ENCODE measurements at places on chromosomes 6 and 20.

DNA sequence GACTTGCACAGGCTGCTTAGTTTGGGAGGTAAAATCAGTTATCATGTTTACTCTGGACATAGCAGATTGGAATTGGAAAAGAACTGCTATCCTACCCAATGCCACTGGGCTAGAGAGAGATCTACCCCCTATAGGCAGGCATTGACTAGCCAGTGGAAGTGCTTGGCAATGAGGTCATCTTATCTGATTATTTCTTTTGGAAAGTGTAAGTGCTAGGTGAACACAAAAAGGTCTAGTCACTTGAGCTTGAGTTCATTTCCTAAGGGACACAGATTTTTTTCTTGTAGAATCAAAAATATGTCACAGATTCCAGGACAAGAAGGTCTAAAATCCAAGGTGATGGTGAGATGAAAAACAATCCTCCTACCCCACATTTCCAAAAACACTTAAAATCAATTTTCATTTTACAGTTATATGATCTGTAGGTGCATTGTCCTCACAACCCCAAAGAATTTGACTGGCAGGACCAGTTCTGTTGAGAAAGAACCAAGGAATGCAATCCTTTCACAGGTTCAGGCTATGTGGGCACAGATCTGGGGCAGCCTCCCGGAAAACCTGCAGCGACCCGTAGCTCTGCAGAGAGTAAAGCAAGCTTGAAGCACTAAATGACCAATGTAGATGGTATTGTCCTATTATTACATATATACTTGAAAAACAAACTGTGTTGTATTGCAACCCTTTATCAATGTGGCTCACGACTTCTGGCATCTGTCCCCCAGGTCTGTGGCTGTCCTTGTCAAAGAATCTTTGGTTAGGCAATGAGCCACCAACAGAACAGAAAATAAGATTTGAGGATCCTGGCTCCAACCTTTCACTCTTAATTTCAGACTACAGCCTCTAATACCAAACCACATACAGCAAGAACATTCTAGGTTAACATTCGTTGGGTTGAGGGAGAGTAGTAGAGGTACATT lies 67.3 kb upstream of the ADTRP start:
- no peak for DNase-seq

DNA sequence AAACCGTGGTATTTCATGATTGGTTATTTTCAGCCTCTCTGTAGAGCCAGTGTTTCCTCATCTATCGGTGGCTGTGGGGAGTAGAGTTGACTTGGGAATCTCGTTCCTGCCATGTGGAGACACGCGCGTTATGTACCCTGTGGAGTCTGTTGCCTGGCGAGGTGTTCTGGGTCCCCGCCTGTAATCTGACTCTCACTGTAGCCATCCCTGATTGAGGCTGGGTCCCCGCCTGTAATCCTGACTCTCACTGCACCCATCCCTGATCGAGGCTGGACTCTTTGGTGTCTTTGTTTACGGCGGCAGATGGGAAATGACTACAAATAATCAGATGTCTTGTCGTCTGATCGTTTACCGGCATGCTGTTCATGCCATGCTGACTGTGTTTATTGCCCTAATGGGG lies 153.9 kb downstream of the DTNBP1 start:
- no peak for DNase-seq

- no peak for DNase-seq
Measured at GRCh38 chr6:99119109-99120031, 171.6 kb upstream of the FBXL4 start.

DNA sequence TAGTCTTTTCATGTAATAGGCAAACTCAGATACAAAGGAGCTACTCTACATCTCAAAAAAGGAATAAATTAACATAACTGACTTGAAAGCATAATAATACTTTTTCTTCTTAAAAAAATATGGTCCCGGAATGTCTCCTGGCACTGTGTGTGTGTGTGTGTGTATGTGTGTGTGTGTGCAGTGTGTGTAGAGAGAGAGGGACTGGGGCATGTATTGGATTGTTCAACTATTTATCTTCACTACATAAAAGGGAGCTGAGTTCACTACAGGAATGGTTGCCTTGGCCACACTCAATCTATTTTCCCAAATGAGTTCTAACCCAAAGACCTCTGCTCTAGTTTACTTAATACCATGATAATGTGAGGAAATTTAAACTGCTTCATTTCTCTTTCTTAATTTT lies 51.1 kb downstream of the B3GAT2 start:
- no peak for DNase-seq

DNA sequence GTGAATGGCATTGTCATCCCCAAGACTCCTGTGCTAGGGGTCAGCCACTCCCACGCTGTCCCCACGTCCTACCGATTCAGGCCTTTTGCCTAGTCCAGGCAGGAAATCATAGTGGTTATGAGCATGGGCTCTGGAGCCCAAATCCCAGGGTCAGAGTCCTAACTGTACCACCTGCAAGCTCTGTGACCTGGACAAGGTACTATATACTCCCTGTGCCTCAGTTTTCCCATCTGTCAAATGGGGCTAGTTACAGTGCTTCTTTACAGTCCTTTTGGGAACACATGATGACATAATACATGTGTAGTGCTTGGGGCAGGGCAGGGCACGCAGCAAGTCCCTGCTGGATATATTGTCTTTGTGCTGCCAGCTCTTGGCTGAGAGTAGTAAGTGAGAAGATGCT lies 27.2 kb downstream of the EFCAB8 start:
- no peak for DNase-seq

DNA sequence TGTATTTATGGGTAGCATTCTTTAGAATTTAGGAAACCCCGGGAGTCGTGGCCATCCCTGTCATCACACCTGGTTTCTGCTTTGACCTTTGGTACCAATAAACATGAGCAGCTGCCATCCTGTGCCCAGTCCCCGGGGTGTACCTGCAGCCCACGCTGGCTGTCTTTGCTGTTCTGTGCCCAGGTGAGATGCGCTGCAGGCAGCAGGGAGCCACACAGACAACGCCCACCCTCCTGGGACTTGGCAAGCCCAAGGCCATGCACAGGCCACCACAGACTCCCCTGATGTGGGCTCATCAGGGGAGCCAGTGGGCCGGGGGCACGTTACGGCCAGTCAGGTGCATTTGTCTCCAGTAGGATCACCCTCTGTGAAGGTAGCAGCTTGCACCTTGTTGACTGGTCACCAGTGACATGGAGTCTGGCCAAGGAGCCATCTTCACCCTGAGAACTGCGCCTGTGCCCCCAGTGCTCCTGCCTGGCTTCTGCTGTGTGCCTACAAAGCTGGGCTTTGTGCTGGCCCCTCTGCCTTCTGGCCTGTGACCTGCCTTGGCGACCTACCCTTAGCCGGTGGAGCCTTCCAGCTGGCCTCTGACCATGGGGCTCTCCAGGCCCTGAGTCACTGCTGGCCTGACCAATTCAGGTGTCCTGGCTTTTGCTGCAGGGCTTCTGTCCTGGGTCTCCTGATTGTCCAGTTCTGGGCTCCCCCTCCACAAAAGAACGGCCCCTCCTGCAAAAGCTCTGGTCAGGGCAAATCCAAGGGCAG lies 14.2 kb upstream of the UNC93A start:
- no peak for DNase-seq

GRCh38 chr6:109311471-109311870 lies 70.8 kb downstream of the CD164 start:
- no peak for DNase-seq

DNA sequence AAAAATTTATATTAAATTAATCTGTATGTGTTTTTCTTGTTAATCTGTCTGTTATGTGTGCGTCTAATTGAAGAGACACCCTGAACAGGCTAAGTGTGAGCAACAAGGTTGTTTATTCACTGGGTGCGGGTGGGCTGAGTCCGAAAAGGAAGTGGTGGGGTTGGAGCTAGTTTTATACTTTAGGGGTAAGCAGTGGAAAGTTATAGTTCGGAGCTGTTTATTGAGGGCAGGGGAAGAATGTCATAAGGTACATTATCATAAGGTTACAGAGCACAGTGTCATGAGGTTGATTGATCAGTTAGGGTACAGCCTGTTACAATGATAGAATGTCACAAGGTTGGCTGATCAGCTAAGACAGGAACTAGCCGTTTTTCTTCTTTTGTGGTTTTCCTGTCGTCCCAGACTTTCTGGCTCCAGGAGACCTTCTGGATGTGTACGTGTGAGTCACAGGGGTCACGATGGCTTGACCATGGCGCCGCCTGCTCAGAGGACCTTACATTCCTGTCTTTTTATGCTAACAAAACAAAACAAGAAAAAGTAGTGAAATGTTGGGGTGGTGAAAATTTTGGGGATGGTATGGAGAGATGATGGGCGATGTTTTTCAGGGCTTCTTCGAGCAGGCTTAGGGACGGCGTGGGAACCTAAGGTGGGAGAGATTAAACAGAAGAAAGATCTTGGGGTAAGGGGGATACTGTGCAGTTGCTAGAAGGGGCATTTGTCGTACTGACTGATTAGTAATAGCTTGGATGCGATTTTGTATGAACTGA lies 754.0 kb upstream of the ADGRB3 start:
- DNase-seq = no peak

DNA sequence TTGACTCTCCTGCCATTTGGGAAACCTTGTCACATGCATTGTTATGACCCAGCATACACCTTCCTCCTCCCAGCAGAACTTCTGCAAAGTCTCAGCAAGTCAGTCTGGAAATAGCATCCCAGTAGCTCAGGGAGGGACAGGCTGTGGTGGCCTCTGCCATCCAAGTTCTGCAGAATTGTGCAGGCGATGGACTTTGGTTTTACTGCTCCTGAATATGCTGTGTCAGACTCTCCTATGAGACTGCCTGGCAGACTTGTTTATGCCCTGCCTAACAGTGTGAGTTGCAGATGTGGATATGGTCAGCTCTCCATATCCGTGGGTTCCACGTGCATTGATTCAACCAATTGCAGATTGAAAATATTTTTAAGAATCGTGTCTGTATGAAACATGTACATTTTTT lies 52.8 kb downstream of the SNRNP48 start:
- DNase-seq = no peak

GRCh38 chr6:156718647-156719394 lies 58.4 kb upstream of the ARID1B start:
- no peak for DNase-seq

DNA sequence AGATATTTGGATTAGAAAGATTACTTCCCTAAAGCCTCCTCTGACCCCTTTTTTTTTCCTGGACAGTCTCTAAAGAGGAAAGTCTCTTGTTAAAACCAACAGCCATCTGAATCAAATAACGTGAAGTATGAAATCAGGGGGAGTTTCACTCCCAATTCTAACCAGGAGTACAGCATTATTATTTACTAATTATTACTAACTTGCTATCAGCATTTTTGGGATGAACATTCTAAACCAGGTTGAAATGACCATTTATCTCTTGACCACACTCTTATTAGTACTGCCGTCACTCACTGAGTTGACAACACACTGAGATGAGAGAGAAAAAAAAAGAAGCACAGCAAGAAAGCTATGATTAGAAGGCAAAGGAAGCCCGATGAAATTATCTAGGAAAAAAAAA lies 114.4 kb upstream of the BCLAF1 start:
- DNase-seq = no peak

GRCh38 chr6:148521586-148521985 lies 178.9 kb downstream of the SASH1 start:
- DNase-seq = no peak

GRCh38 chr6:167906899-167907298 lies 80.2 kb downstream of the AFDN start:
- DNase-seq = no peak

DNA sequence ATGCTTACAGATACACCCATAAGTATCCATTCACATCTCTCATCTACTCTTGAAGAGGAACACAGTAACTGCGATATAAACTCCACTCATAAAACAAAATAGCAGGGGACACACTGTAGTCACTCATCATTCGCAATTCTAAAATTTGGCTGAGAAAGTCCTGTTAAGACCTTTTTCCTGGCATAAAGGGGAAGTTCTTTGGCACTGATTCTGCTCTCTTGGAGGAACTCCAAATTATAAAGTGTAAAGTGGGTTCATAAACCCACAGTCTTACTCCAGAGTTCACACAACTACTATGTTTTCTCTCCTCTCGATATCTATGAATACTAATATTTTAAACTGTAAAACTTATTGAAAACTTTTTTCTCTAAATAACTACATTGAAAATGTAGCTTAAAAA lies 80.6 kb downstream of the ADGB start:
- DNase-seq = no peak

GRCh38 chr6:146700078-146700686 lies 101.4 kb downstream of the ADGB start:
- no peak for DNase-seq

DNA sequence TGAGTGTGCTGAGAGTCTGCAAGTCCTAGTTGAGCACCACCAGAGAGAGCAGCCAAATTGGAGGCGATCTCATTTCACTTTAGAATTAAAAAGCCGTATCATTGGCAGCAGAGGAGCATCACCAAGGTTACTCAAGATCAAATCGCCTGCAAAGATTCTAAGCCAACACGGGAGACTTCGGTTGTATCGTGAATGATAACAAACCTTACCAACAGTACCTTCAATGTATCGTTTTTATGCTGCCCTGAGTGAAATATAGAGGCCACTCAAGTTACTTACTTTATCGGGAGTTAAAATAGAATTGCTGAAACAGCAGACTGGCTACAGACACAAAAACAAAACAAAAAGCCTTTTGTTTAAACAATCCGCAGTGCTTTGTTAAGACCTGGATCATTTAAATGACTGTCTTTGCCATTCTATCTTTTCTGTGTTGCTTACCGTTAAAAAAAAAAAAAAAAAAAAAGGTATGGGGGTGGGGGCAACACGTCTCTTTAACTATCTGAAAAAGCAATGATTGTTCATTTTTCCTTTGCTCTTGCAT lies 14.2 kb downstream of the NHSL1 start:
- DNase-seq = no peak

DNA sequence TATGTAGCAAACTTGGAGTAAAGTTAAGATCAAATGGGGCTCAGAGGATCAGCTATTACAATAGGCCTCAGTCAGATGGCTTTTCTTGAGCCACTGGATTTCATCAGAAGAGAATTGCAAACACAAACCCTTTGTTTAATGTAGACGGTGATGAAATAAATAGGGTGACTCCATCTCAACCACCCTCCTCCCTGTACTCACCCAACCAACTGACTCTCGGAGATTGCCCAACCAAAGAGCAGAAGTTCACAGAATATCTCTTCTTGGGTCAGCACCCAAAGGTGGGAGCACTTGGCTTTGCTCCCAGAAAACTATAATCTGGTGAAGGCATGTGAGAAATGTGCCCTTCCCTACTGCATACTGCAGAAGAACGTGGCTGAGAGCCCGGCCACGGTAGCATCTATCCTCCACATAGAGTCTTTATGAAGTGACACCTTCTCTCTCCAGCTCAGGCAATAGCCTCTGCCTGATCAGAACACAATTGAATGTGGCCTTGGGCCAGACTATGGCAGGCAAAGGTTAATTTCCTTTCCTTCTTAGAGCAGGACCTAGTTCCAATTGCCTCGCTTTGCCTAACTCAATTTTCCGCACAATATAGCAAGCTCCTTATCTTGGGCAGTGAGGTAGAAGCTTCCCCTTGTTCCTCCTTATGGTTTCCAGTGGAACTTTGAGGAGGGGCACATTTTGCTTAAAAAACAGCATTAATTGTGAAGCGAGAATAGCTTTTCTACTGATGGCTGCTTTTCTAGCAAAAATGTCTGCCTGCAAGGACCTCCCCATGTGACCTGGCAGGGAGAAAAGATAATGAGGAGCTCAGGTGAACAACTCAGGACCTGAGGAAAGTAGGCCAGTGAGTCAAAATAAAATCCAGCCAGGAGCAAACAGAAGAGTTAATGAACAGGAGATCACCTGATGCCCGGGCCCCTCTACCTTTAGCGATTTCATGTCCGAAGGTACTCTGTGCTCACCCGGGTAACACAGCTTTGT lies 79.4 kb downstream of the GFOD1 start:
- no peak for DNase-seq

GRCh38 chr20:62501801-62502495 lies 26.2 kb upstream of the GATA5 start:
- DNase-seq = no peak

GRCh38 chr6:56507517-56507916 lies 135.2 kb downstream of the DST start:
- no peak for DNase-seq

- DNase-seq = no peak
Measured at GRCh38 chr20:11912013-11912658, 5.6 kb upstream of the BTBD3 start.
